Common myeloid progenitor, CD34-positive (primary cell): ENCODE measurements at places on chromosomes 4 and X.

DNA sequence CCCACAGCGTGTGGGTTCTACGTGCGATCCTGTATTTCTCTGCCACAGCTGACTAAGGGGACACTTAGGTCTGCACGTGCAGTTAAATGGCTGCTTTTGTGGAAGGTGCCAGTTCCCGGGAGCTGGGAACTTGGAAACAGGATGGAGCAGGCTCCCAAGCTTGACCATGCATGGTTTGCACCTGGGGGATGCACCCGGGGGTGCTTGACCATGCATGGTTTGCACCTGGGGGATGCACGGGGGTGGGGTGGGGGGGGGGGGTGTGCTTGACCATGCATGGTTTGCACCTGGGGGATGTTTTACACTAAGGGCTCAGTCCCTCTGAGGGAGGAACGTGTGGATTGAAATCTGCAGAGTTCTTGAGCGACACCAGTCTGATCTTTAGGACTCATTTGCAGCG lies 5.7 kb downstream of the WFS1 start:
- DNase-seq: no peak

DNA sequence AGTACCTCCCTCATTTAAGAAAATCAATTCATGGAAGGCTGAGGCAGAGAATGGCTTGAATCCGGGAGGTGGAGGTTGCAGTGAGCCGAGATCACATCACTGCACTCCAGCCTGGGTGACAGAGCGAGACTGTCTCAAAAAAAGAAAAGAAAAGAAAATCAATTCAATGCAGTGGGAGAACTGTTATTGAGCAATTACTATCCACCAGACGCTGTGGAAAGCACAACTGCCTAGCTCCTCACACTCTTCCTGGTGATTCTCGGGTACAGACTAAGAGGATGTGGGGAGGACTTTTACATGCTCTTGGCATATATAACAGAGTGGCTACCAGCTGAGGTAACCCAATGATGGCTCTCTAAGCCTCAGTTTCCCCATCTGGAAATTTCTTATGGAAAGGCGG lies 2.7 kb upstream of the TMSB4X start:
- no peak for DNase-seq

DNA sequence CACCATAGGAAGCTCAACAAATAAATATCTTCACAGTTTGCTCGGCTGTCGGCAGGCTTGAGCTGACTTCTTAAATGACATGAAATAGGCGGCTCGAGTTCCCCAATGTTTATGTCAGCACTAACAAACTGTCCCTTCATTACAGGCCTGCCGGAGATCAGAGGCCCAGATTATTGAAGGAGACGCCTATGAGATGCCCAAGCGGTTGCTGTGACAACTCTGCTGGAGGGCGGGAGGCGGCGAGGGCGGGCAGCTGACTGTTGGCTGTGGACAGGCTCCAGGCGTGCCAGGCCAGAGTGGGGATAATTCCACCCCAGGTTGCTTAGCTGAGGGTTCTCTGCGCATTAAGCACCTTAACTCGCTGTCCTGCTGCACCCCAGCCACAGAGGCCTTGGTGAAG lies 39.2 kb upstream of the MSX1 start:
- no peak for DNase-seq

GRCh38 chr4:139676365-139676764 lies 10.7 kb downstream of the MGST2 start:
- no peak for DNase-seq

DNA sequence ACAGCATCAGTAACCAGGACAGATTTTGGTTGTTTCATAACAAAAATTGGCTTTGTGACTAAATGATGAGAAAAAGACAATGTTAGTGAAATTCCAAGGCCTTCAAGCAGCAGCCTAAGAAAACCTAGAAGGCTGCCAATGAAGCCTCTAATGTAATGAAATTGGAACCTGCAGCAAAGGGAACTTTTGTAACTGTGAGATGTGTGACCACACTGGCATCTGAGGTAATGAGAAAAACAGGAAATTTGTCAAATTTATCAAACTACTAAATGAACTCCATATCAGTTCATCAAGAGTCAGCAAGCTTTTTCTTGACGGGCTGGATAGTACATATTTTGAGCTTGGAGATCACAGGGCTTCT lies 30.4 kb upstream of the EMCN start:
- peak; percentile 37 for DNase-seq
